ENCODE measurements at places on chromosomes 11 and 22. TPM values are rescaled to one million over a fixed set of nuclear protein-coding genes. Genes with fewer than 3 reads are reported as not detected.

CD3E gene
- 0.59 TPM for total RNA-seq

ABCC8 gene
- not detected for total RNA-seq

SCUBE2 gene
- total RNA-seq: not detected

GRCh38 chr11:86069408-86070101, 671 bp upstream of the PICALM start:
- no peak for DNase-seq

DNA sequence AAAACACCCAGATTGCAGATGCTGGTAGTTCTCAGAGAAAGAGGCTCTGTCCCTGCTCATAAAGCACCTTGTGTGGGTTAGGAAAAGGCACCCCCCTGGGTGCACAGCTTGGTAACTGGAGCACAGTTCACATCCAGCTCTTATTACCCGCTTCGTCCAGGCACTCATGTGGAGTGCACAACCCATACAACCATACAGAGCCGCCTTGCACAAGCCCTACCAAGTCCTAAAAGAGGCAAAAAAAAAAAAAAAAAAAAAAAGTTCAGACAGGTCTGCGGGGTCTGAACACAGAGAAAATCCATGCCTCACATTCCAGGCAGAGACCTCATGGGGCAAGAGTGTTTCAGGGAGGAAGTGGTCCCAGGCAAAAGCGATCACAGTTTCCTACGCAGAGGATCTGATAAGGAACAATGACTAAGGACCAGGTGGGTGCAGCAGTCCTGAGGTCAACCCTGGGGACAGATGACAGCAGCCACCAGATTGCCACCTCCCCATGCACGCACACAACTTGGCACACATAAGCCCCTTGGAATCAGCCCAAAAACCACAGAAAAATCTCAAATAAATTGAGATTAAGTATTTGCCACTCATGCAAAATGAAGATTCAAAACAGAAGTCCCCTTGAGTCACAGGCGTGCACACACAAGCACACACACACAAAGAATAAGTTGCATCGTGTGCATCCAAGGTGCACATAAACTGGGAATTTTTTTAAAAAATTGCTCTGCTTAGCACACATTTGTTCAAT, 12.3 kb downstream of the MB start:
- DNase-seq: no peak
